ENCODE measurements at places on chromosomes 4 and X.

GRCh38 chr4:122577808-122578781 is 42.8 kb downstream of the IL21 start:
- DNase-seq = no peak

DNA sequence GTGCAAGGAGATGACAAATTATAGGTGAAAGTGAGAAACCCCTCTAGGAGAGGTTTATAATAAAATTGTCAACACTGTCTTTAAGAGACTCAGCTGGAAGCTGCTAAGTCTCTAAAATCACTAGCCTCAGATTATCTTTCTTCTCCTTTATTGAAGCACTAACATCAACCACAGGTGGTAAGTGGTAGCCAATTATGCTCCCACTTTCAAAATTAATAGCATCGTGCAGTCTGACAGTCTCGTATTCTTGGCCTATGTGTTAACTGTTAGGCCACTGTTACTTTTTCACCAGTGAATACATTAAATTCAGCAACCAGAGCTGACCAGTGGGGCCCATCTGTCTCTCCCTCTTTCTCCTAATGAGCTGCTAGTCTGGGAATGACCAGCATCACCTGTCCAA is 674.1 kb downstream of the RAPGEF2 start:
- DNase-seq = no peak

GRCh38 chr4:138329506-138330070 is 87.4 kb upstream of the SLC7A11 start:
- DNase-seq = no peak

- no peak for DNase-seq
Observed at GRCh38 chr4:115851918-115852766, 738.7 kb upstream of the NDST4 start.

- DNase-seq = no peak
Observed at GRCh38 chr4:1057403-1057745, 45.9 kb downstream of the FGFRL1 start.

Data from GM12892 (cell line).